ENCODE measurements at places on chromosomes 3 and 15.
A peak's percentile ranks its signal among the peaks of the same experiment; 100 is the strongest.

DNA sequence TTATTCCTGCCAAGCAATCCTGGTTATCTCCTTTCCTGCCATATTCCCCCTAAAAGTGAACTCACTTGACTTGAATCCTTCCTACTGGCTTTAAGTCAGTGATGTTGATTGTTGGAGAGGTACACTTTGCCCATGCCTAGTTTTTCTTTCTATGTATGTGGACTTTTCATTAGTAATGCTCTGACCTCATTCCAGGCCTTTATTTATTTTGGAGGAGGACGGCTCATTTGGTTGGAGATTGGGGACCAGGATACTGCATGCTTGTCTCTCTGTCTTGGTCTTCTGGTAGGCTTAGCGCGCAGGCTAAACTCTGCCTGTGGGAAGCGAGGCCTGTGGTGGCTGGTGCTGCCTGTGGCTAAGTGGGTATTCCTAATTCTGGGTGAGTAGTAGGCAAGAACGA, 29.1 kb upstream of the MTMR10 start:
- DNase-seq = peak; percentile 29

GRCh38 chr15:81032355-81032754, 31.6 kb downstream of the TLNRD1 start:
- no peak for DNase-seq

- no peak for DNase-seq
Measured at GRCh38 chr3:29338377-29338776, 57.5 kb downstream of the RBMS3 start.

DNA sequence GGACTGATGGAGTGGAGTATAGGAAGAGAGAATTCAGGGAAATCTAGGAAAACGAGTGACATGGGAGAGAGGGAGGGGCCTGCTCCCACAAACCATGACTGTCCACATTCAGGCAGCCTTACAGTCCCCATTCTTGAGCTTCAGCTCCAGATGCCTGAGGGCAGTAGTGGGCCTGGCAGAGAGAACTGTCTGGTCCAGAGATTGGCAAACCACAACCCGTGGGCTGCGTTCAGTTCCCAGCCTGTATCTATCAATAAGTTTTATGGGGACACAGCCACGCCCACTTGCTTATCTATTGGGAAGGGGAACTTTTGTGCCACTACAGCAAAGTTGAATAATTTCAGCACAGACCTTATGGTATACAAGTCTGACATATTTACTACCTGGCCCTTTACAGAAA, 63.8 kb downstream of the SLCO2A1 start:
- no peak for DNase-seq

- no peak for DNase-seq
Measured at GRCh38 chr15:68023307-68024101, 30.6 kb upstream of the PIAS1 start.

DNA sequence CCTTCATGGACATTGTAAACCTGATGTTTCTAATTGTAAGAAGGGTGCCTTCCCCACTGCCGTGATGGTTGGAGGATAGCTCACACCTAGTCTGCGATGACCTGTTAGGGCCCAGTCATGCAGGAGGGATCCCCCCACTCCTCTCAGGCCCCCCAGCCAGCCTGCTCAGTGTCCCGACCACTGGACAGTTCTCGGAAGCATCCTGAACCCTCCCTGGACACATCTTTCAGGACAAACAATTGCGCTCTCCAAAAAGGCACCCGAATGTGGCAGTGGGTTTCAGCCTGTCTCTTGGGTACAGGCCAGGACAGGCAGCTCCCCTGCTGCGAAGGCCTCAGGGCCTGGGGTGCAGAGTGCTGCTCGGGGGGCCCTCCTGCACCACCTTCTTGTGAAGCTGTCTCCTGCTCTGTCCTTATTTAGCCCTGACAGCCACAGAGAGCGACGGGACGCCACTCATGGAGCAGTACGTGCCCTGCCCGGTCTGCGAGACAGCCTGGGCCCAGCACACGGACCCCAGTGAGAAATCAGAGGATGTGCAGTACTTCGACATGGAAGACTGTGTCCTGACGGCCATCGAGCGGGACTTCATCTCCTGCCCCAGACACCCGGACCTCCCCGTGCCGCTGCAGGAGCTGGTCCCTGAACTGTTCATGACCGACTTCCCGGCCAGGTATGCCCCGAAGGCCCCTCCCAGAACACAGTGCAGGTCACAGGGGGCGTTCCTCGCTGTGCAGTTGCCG, 132.3 kb downstream of the LRRK1 start:
- no peak for DNase-seq

DNA sequence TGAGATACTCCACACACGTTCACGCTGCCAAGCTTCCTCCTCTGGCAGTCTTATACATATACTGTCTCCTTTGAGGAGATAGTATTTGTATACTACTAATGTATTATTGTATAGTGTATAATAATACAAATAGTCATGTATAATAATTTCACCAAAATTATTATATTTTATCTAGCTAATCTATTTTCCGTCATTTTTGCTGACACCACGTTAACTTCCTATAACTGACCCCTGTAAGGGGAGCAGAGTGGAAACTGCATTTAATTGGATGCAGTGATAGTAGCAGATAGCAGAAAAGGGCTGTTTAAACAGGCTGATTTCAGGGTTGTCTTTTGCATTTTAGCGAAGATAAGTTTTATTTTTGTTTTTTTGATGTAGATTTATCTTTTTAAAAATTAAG, 30.5 kb upstream of the TMEM42 start:
- no peak for DNase-seq

GRCh38 chr15:64807051-64807749, 18.2 kb downstream of the PIF1 start:
- no peak for DNase-seq

- DNase-seq = no peak
Measured at GRCh38 chr3:15409774-15410173, 17.6 kb downstream of the METTL6 start.

- no peak for DNase-seq
Measured at GRCh38 chr15:76034111-76034510, 21.9 kb upstream of the NRG4 start.

GRCh38 chr3:7630925-7631324, 770.0 kb downstream of the GRM7 start:
- peak; percentile 75 for DNase-seq

GRCh38 chr15:89435362-89435761, 61.0 kb downstream of the RHCG start:
- no peak for DNase-seq

- no peak for DNase-seq
Measured at GRCh38 chr3:162641907-162642306, 1145.3 kb downstream of the OTOL1 start.

- peak; percentile 83 for DNase-seq
Measured at GRCh38 chr15:101641894-101642293, 10.3 kb downstream of the TM2D3 start.

GRCh38 chr3:37140899-37141541, 33.4 kb downstream of the LRRFIP2 start:
- DNase-seq = no peak

DNA sequence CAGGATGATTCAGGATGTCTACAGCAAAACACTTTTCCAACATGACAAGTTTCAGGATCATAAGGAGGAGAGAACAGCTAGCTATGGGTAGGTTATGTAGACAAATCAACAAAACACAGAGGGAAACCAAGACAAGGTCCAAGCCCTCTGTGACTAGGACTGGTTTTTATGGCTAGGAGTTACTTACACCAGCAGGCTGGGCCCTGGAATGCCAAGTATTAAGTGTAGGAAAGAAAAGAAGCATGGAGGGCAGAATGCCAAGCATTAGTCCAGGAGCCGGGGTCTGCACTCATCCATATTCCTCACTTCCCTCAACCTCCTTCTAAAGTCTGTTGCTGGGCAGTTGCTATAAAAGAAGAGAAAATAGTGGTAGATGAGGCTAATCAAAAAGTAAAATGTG, 35.3 kb upstream of the PPP2R3A start:
- DNase-seq = no peak

GRCh38 chr15:49898097-49898496, 220.9 kb downstream of the ATP8B4 start:
- no peak for DNase-seq

DNA sequence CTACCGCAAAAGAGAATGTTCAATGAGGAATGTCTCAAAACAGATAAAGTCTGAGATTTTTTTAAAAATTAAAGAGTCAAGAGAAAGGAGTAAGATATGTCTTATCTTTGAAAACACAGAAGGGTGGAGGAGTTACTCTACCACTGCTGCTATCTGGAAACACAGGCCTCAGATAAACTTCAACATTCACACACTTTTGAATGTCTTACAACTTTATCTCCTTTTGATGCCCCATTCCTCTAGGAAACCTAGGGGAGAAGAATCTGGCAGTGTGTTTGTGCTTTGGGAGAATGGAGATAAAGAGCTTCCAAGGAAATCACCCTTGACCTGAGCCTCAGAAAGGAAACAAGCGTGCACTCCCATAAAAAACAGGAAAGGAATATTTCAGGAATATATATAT, 468.2 kb downstream of the PLOD2 start:
- peak; percentile 20 for DNase-seq

GRCh38 chr3:113329757-113330156, 111.5 kb downstream of the CFAP44 start:
- no peak for DNase-seq

DNA sequence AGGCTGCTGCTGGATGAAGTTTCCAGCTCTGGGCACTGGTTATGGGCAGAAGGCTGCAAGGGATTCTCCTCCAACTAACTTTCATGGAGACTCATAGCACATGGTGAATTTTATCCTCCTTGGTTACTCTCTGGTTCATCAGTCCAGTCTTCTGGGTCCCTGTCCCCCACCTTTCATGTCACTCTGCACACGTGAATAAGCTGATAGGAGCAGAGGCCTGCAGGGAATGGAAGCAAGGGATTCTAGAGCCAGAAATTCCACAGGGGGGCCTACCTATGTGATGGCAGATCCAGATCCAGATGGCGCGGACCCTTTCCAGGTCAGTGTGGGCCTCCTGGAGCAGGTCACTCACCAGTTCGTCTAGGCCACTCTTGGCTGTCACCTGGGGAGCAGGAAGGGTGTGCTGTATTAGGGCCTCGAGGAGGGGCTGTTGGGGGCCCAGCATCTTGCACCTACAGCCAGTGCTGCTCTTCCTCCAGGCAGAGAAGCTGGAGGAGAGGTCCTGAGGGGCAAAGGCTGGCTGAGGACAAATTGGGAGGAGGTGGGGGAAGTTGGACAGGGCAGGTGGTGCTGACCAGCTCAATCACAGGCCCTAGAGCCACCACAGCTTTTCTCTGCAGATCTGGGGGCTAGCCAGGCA, 30.2 kb downstream of the KY start:
- no peak for DNase-seq

- DNase-seq = no peak
Measured at GRCh38 chr3:33473813-33474212, 33.6 kb upstream of the UBP1 start.

- DNase-seq = no peak
Measured at GRCh38 chr15:39255760-39256159, 325.1 kb upstream of the THBS1 start.

- DNase-seq = no peak
Measured at GRCh38 chr3:157543501-157544035, 40.4 kb upstream of the VEPH1 start.

GRCh38 chr3:73504239-73504638, 120.5 kb downstream of the PDZRN3 start:
- DNase-seq = no peak

GRCh38 chr15:57646087-57646486, 54.4 kb downstream of the MYZAP start:
- no peak for DNase-seq

DNA sequence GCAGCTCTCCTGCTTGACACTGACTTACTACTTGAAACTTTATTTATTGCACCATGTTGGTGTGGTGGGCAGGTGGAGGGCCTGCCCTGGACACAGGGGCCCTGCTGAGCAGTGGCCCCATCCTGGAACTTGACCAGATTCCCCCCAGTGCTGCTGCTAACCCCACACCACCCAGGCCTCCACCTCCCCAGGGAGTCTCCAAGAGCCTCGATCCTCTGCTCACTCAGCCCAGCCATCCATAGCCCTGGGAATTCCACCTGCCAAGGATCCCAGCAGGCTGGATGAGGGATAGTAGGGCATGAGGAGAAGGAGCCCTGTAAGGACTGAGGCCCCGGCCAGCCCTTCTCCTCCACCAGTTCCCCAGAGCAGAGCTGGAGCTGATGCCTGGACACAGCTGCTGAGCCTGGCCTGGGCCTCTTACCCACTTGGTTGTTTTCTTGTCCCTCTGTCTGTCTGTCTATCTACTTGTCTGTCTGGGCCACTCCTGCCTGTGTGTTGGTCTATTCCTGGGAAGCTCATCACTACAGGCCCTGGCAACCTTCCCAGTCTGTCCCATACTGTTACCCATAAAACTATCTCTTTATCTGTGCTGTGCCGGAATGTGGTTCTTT, 2.8 kb downstream of the CHAC1 start:
- DNase-seq = no peak

- DNase-seq = no peak
Measured at GRCh38 chr3:10445561-10446175, 59.7 kb downstream of the ATP2B2 start.

- no peak for DNase-seq
Measured at GRCh38 chr15:68300115-68300940, 22.8 kb downstream of the FEM1B start.

DNA sequence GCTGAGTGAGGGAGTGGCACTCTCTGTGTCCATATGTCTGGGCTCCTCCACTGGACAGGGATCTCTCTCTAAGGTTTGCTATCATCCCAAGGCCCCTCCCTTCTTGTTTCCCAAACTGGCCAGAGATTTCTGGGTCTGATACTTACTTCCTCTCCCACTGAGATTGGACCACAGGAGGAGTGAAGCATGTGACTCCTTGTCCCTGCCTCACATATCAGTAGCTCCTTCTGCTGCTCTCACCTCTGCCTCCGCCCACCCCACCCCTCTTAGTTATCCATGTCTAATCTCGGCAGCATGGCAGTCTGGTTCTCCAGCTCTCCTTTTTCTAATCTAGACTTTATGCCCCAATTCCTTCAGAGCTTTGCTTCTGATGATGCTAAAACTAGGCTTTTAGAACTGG, 223.1 kb downstream of the RPLP1 start:
- no peak for DNase-seq

DNA sequence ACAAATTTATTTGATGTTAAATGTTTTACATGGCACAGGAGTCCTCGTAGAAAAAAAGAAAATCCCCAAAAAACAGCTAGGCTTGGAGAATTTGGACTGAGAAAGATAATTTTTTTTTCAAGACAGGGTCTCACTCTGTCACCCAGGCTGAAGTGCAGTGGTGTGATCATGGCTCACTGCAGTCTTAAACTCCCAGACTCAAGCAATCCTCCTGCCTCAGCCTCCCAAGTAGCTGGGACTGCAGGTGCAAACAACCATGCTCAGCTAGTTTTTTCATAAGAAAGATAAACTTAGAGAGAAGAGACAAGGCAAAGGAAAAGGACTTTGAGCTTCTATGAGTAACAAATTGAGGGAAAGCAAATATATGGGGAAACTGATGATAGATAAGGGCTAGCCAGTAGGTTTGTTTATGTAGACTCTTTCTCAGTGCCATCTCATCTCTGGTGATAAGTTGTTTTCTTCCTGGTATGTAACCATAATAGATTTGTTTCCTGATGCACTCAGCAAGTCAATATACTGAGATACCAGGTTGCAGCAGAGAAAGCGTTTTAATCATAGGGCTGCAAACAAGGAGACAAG, 13.1 kb upstream of the TRMT10C start:
- DNase-seq = no peak

DNA sequence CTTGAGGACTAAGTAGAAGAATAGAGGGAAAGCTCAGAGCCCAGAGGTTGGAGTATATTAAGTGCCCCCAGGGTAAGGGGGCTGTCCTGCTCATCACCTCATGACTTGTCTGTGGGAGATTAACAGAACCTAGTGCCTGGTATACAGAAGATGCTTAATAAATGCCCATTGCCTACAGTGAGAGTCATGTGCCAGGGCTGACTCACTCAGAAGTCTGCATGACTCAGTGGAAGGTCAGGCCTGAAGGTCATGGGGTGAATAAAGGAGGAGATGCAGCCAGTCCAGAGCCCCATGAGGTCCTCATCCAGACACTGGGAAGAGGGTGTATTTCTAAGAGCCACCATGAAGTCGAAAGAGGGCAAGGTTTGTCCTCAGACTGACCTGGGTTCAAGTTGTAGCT, 62.5 kb upstream of the TLE3 start:
- peak; percentile 59 for DNase-seq

Data from endothelial cell of umbilical vein (primary cell).